ENCODE measurements at places on chromosomes 1 and 21.

GRCh38 chr1:246583448-246584185 lies 17.4 kb downstream of the CNST start:
- no peak for DNase-seq

- no peak for DNase-seq
These were observed 17.0 kb upstream of the IFFO2 start for GRCh38 chr1:18973446-18973955.

DNA sequence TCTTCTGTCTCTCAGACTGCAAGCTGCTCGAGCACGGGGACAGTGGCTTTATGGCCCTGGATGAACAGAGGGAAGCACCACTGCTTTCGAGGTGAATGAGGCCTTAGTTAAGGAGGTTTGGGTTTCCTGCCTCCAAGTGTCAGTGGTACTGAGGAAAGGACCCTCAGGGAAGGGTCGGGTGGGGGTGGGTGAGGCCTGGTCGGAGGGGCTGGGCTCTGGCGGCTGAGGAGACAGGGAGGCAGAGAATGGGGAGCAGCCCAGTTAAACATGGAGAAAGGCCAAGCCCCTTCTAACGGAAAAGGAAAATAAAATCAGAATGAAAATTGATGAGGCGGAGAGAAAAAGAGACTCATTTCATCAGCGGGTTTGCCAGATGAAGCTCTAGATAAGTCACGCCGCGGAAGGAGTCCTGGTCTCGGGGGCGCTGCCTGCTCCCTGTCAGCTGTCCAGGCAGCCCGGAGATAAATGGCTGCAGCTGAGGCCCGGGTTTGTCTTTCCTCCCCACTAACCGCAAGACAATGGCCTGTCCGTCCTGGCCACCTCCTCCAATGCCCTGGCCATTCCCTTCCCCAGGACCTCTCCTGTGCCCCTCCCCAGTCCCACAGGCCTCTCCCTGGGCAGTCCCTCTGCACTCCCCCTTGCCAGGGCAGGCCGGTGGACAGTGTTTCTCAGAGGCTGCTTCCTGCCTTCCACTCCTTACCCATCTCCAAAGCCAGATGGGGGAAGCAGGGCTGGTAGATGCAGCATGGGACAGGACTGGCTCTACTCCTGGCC lies 55.2 kb downstream of the LRRN2 start:
- peak; percentile 71 for DNase-seq

DNA sequence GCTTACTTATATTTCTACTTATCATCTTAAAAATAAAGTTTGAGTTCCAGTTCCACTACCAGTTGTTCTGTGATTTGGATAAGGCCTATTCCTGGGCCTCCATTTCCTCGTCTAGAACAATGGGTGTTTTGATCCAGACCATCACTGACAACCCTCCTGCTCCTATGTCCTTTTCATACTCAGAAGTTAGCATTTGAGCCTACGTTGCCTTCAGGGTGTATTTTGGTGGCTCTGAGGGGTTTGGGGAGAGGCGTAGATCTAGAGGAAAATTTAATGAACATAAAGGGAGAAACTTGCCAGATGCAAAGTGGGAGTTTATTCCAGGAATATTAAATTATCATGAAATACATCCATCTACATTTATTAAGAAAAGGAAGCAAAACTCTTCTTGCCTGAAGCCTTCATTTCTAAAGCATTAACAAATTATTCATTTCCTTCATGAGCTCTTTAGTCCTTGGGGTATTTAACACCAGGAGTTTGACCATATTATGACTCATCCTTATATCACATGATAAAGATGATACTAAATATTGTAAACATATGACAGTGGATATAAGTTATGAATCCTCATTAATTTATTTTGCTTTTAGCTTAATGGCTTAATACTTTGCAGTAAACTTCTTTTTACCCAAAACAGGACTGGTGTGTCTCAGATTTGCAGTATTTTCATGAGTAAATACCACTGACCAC lies 47.2 kb upstream of the SYT14 start:
- no peak for DNase-seq

DNA sequence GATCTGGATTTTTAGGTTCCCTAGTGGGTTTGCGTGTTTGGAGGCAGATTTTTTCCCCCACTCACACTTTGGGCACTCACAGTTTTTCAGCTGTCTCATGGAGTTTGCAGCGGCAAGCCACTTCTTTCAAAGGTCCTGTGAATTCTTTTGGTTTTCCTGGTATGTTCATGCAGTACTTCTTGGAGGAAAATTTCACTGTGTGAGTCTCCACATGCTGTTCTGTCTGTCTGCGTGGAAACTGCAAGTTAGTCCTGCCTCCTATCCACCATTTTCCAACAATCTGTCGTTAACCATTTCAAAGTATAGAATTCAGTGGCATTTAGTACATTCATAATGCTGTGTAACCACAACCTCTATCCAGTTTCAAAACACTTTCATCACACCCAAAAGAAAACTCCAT lies 793 bp upstream of the FMO1 start:
- no peak for DNase-seq

DNA sequence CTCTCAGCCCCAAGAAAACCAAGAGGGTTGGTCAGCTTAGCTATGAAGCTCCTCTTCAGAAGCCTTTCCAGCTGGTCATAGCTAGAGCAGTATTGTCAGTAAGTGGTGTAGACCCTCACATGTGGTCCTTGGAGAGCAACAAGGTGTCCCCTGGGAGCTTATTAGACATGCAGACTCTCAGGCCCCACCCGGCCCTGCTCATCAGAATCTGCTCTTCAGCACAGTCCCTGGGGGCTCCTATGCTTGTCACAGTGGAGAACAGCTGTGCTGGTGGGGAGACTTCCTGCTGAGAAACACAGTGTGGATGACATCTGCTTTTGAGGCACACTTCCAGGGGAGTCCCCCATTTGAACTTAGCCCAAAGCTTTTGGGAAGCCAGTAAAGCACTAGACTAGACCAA lies 21.9 kb upstream of the NEK2 start:
- DNase-seq, result no peak

GRCh38 chr1:24960071-24960801 lies 30.2 kb upstream of the RUNX3 start:
- no peak for DNase-seq

DNA sequence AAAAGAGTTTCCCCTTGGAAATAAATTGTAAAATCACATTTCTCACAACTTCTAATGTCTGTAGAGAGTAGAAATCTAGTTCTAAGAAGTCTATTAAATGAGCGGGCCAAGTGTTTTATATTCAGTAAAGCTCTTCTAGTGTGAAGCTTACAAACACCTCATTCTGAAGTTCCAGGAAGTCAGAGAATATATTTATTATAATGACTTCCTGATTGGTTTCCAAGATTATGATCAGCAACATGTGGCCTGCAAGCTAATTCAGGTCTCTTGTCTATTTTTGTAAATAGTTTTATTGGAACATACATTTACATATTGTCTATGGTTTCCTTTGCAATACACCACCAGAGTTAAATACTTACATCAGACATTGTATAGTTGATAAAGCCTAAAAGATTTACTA lies 603.9 kb downstream of the AMY1C start:
- DNase-seq, result no peak

GRCh38 chr1:219463636-219464035 lies 149.3 kb downstream of the ZC3H11B start:
- DNase-seq, result no peak

- no peak for DNase-seq
These were observed 610.1 kb upstream of the NEGR1 start for GRCh38 chr1:72892461-72892860.

All from SK-N-SH (cell line).